ENCODE measurements at places on chromosomes 7 and 10.

DNA sequence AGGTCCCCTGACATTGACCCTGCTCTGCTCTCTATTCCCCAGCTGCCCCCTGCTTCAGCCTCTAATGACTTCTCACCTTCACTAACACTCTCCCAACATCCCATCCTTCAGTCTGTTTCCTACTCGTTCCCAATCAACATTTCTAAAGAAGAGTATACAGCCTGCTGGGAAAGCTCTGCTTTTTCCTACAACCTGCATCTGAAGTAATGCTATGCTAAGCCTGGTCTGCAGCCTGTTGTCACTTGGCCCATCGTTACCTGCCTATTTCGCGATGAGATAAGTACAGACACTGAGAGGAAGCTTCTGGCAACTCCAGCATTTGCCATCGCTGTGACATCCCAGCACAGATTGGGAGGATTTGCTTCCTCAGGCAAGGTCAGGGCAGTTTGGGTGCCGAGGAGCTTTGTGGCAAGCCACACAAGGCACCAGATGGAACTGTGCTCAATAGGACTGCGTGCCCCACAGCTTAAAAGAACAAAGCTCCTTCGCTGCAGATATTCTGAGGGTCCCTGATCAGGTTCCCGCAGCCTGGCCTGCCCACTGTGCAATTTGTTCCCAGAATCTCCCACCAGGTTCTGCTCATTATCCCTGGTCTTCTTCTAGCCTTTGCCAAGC, 51.4 kb downstream of the PKD1L1 start:
- DNase-seq, result no peak

- no peak for DNase-seq
These were observed 102.9 kb downstream of the TAX1BP1 start for GRCh38 chr7:27842851-27843250.

GRCh38 chr10:30386801-30387588, 37.9 kb upstream of the MTPAP start:
- no peak for DNase-seq

- DNase-seq, result no peak
These were observed 20.5 kb downstream of the HABP2 start for GRCh38 chr10:113573368-113573767.

- no peak for DNase-seq
These were observed 92.4 kb upstream of the JCAD start for GRCh38 chr10:30151581-30152389.

- no peak for DNase-seq
These were observed 22.7 kb upstream of the IKZF1 start for GRCh38 chr7:50281680-50282445.

DNA sequence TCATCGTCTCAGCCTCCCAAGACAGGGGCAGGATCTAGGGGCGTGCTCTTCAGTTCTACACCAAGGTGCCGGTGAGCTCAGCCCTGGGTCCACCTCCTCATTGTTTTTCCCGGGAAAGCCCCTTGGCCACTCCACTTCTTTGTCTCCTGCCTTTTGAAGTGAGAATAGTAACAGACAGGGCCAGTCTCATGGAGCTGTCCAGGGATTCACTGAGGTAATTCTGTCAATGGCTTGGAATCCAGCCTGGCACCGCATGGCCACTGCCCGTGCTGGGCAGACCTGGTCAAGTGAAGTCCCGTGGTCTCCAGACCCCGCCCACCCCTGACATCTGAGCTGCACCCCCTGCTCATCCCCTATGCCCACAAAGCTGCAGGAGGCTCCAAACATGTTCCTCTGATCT, 138.9 kb downstream of the TNS3 start:
- DNase-seq, result no peak

- DNase-seq, result no peak
These were observed 879.5 kb downstream of the SORCS1 start for GRCh38 chr10:106284802-106285587.

DNA sequence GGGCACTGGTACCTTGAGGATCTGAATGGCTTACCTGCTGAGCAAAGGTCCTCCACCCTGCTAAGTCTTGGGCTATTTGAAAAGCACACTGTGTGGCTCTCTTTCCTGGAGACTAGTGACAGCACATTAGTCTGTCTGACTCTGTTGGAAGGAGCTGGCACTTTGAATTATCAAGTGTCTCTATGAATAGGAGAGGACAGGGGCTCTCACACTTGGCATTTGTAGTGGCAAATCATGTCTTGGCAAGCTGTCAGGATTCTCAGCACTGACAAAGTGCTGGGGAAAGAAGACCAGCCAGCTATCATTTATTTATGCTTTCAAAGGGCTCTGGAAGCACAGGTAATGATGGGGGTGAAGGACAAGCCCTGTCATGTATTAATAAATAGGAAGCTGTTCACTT, 62.8 kb downstream of the MTPN start:
- no peak for DNase-seq

DNA sequence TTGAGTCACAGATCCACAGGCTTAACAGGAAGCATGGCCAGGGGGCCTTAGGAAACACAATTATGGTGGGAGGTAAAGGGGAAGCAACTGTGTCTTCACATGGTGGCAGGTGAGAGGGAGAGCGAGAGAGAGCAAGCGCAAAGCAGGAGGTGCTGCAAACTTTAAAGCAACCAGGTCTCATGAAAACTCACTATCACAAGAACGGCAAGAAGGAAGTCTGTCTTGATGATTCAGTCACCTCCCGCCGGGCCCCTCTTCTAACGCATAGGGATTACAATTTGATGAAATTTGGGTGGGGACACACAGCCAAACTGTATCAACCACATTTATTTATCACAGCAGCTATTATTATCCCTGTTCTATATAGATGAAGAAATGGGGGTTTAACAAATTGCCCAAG, 201.6 kb downstream of the DPP6 start:
- no peak for DNase-seq

DNA sequence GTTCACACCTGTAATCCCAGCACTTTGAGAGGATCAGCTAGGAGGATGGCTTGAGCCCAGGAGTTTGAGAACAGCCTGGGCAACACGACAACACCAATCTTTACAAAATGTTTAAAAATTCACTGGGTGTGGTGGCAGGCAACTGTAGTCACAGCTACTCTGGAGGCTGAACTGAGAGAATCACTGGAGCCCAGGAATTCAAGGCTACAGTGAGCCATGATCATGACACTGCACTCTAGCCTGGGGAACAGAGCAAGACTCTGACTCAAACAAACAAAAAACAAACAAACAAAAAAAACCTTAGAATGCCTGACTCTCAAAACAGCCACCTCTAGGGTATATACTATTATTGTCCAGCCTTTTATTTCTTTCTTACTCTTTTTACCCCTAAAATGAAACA, 56.5 kb upstream of the PAPSS2 start:
- DNase-seq, result no peak

DNA sequence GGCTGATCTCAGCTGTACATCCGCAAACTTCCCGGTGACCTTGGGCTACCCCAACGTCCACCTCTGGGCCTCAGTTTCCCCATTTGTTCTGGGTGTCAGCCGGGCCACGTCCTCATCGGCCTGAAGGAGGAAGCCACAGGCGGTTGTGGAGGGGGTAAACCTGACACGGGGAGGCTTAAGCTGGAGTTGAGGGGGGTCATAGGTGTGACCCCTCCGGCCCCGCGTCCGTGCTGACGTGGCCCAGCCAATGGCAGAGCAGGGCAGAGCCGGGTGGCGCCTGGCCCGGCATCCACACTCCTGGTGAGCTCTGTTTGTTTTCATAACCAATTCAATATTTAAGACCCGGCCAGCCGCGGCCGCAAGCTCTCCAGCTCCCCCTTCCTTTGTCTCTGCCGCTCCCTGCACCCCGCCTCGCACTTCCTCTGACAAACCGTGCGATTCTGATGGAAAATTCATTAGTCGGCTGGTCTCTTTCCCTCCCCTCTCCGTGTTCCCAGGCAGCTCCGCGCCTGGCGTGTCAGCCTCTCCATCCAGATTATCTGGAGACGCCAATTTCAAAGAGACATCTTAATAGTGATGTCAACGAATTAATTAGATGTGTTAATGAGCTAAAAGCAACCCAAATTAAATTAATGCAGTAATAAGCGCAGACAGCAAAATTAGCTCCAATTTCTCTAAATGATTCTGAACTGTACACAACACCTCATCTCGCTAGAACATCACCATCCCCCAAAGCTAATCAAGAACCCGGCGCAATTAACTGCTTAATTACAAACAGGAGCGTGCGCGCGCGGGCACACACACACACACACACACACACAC, 55.4 kb downstream of the MICALL2 start:
- peak; percentile 54 for DNase-seq

DNA sequence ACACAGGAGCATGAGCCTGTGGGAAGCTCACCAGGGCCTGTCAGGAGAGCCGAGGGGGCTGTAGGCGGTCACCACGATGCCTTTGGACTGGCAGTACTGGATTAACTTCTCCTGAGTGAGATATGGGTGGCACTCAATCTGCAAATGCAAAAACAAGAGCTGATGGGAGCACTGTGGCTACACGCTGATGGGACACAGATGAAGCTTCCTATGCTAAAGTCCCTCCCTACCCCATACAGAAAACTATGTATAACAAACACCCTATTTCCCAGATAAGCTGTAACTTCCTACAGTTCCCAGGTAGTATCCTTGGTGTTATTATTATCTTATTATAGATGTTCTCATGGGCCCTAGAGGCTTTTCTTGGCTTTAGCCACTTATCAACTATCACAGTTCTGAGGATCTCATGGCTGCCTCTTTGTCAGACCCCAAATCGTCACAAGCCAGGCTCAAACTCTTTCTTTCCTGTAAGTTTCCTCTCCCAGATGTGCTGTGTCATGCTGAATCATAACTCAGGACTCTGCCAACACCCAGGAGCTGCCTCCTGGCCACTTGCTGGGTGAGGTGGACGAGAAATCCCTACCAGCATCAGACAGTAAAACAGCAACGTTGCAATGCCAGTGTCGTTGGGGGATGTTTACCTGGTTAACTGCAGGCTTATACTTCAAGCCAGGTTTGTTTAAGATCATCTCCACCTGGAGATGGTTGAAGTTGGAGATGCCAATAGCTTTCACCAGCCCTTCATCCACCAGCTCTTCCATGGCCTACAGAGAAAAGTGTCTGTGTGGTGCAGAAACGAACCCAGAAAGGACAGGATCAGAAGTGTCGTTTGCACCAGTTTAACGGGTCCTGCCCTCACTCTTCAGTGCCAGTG, 10.3 kb downstream of the AKR1B1 start:
- no peak for DNase-seq

GRCh38 chr7:101177644-101178043, 2.4 kb downstream of the NAT16 start:
- DNase-seq, result no peak

GRCh38 chr10:97907830-97908229, 58.2 kb downstream of the GOLGA7B start:
- no peak for DNase-seq

- no peak for DNase-seq
These were observed 13.0 kb downstream of the OR9A2 start for GRCh38 chr7:143013893-143014292.

- no peak for DNase-seq
These were observed 93.7 kb upstream of the DNAAF5 start for GRCh38 chr7:632831-633210.

GRCh38 chr10:127973791-127974311, 66.9 kb downstream of the PTPRE start:
- DNase-seq, result peak; percentile 24

DNA sequence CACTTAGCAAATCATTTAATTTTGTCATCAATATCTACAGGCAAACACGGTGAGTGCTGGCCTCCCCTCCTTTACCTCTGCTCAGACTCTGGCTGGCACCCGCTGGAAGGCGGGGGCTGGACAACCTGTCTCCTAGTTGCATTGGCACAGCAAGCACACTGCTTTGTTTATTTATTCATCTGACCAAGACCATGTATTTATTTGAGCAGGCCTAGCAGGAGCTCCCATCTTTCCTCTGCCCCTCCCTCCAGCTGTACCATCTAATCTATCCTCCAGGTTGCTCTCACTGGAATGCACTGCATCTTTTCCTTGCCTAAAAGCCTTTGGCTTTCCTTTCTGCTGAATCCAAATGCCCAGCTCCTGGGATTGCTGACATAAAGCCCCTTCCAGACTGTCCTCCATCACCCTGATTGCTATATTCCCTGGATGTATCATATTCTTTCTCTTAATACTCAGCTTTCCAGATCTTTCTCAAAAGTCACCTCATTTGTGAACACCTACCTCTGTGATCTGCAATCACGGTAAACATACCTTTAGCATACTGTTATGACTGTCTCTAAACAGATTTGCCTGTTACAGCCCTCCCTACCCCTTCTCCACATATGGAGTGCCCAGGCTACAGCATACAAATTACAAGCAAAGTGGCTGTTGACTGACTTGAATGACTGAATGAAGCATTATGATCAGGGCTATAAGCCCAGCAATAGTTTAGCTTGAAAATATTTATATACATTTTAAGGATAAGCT, 9.6 kb downstream of the ELMO1 start:
- DNase-seq, result no peak

- no peak for DNase-seq
These were observed 252.7 kb upstream of the MBL2 start for GRCh38 chr10:53025172-53025711.

- DNase-seq, result no peak
These were observed 71.1 kb downstream of the MICALL2 start for GRCh38 chr7:1388021-1388702.

- no peak for DNase-seq
These were observed 412.4 kb upstream of the NRP1 start for GRCh38 chr10:33746836-33747268.

DNA sequence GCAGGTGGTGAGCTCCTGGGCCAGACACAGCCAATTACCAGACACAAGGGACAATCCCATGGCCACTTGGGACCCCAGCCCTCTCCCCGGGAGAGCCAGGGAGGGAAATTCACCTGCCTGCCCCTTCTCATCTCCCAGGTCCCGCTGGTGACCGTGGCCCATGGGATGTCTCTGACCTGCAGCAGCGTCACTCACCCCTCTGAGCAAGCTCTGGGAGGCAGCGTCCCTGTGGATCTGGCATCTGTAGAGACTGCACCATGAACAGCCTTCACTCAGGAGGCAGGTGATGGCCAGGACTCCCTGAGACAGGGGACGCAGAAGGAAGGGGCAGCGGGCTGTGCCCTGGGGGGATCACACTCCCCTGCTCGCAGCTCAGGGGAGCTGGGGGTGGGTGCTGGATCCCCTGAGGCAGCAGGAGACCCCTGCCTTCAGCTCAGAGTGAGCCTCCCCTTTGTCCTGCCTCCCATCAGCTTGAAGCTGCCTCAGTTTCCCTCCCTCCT, 90.8 kb downstream of the FOXL3 start:
- DNase-seq, result no peak

DNA sequence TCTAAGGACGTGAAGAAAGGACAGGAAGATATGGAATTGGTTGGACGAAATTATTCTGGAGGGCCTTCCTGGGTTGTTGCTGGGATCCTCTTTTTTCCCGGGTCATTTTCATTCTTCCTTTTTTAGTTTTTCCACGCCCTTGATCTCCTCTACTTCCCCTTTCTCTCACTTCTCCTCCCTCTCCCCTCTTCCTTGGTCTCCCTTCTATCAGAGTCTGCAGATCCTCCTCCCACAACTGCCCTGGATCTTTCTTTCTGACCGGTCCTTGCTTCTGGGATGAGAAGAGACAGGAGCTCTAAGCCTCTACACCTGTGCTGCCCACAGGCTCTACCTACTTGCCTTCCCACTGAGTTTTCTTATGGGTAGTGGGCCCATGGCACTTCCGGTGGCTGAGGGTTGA, 103.7 kb upstream of the RELN start:
- no peak for DNase-seq
